ENCODE measurements at places on chromosomes 11 and 22.

DNA sequence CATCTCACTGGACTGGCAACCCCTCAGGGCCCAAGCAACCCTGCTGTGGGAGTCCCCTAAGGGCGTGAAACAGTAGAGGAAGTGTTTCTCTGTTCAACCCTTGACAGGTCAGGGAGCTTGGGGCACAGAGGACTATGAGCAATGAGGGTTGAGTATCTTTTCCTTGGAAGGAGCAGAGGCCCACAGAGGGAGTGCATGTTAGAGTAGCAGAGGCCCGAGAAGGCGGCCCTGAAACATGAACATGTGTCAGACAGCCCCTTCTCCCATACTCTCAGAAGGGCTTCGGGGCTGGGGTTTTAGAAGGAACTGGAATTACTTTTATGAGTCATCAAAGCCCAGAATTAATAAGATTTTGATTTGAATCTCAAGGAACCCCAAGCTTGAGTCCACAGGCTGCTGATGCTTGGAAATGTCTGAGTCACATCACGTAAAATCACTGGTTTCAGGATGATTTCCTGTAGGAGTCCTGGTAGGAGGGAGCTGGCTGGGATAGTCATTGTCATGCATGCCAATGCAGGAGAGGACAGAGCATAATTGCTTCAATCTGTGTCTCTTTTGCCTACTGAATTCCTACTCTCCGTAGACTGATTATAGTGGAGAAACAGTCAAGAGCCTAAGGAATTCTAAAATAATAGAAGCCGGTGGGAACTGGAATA, 22.6 kb downstream of the C11orf71 start:
- DNase-seq: no peak

GRCh38 chr11:44559207-44559939, 6.1 kb upstream of the CD82 start:
- DNase-seq: peak; percentile 44

GRCh38 chr11:37572491-37573171, 974.6 kb upstream of the RAG2 start:
- DNase-seq: no peak

- DNase-seq: no peak
Observed at GRCh38 chr11:77724636-77725035, 87.0 kb upstream of the CLNS1A start.

DNA sequence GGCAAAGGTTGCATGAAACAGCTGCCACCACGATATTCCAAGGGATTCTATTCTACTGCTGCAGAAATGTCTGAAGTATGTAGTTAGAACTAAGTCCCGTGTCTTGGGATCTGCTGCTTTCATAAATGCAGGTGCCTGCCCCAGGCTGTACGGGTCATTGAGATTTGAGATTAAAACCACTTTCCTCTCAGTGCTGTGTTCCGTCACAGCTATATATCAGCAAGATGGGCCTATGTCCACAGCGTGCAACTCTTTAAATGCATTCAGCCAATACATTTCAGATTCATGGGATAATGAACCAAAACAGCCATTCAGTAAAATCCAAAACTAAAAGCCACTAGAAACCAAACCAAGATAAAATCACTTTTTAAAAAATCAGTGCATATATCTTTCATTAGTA, 107.3 kb upstream of the LUZP2 start:
- DNase-seq: no peak

- DNase-seq: no peak
Observed at GRCh38 chr11:75855206-75855605, 40.2 kb downstream of the UVRAG start.

DNA sequence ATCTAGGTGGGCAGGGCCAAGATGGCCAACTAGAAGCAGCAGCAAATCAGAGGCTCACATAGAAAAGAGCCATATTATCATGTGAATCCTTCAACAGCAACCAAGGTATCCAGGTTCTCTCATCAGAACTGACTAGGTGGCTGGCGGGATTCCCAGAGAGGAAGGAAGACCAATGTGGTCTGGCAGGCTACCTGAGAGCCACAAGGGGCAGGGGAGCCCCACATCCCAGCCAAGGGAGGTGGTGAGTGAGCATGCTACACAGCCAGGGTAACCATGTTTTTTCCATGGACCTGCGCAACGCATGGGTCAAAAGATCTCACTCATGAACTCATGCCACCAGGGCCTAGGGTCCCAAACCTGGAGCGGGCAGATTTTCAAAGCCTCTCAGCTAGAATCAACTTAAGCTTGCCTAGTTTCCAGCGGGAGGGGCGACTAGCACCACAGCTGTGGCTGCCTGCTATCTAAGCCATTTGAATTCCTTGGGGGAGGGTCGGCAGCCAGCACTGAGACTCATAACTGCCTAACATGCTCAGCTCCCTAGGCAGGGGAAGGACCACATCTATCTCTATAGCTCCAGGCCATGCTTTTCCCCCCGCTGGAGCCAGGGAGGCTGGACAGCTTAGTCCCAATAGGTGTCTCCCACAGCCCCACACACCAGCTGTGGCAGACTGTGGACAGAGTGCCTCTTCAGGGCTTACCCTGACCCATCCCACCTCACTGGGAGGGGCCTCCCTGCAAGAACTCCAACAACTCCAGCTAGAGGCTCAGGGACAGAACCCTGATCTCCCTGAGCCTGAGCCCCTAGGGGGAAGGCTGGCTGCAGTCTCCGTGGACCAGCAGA, 28.7 kb upstream of the CASP12 start:
- DNase-seq: no peak

DNA sequence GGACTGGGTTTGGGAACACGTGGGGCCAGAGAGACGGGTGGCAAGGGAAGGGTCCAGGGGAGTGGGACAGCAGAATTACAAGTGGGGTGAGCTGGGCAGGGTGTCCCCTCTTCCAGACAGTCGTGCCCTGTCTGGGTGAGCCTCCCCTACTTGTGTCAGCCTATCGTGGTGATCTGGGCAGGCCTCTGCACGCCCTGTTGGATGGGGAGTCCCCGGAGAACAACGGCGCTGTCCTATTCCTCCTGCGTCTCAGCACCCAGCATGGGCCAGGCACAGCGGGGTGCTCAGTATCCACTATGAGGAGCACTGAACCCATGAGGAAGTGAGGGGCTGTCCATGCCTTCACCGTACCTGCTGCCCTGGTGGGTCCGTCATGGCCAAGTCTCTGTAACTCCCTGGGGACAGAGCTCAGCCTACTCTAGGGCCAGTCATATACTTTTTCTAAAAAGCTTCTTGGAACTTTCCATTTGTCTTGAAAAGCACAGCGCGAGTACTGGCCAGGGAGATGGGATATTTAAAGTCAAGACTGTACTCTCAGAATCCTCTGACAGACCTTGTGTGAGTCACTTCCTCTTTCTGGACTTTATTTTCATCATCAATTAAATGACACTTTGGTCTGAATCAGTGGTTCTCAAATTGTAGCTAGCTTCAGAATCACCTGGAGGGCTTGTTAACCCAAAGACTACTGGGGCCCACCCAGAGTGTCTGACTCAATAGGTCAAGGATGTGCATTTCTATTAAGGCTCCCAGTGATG, 81.7 kb upstream of the NECTIN1 start:
- DNase-seq: no peak

DNA sequence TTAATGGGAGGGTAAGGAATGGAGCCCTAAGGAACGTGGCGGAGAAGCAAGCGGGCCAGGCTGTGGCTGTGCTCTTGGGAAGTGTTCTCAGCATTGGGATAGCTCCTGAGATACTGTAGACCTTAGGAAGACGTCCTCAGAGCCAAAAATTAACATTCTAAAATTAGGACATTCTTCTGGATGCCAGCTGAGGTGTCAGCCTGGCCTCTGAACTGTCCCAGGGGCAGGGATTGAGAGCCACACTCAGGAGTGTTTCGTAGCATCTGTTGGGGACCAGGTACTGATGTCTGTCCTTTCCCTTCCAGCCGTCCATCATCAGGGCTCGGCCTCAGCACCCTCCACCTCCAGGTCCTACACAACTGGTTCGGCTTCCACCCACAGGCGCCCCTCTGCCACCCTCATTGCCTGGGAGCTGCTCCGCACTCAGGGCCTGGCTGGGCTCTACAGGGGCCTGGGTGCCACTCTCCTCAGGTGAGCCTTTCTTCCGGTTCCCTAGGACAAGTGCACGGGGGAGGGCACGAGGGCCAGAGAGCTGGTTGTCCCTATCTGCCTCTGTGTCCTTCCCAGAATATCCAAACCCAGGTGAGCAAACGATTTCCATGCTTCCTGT, 23.6 kb downstream of the SLC25A18 start:
- DNase-seq: no peak

- DNase-seq: no peak
Observed at GRCh38 chr11:122085264-122085663, 30.8 kb downstream of the BLID start.

GRCh38 chr11:69304258-69304657, 10.3 kb downstream of the MYEOV start:
- DNase-seq: no peak

DNA sequence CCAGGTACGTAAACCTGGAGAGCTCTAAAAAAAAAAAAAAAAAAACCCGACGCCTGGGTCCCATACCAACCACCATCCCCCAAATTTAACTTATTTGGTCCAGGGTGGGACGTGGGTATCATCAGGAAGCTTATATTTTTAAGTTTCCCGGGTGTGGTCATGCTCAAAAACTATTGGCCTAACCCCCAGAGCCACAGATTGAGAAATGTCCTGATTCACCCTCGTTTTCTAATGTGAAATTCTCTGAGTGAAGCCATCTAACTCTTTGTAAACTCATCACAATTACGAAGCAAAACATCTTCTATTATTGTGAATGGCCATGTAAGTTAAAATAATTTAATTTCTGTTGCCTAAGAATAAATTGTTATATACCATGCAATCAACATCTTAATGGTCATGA, 29.6 kb downstream of the PAK1 start:
- DNase-seq: no peak

DNA sequence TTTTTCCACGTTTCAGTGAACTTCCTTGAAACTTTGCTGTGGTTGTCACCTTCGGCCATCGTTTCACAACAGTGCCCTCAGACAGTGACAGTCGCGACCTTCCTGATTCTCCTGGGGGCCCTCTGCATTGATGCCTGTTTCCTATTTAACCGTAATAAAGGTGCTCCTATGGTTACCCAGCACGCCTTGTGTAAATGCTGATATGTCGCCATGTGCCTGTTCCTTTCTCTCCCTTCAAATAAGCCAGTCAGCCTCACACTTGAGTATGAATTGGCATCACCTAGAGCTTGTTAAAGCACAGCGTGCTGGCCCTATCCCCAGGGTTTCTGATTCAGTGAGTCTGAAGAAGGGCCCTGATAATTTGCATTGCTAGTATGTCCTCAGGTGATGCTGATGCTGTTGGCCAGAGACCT, 104.8 kb downstream of the MICAL2 start:
- DNase-seq: no peak

DNA sequence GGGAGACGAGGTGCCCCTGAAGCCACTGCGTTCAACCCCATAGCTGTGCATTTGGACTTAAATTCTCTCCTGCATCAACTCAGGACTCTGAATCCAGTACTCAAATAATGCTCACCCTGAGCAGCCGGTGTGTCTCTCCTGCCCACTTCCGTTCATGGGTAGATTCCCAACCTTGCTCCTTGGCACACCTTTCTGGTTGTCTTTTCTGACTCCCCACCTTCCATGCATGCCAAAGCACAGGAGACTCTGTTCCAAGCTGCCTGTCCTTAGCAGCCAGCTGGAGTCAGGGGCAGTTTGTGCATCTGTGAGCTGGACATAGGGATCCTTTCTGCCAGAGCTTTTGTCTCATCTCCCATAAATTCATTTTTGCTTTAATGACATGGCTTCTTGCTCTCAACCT, 1242.5 kb downstream of the TBC1D22A start:
- DNase-seq: no peak
